ENCODE measurements at places on chromosomes 3 and 15.

DNA sequence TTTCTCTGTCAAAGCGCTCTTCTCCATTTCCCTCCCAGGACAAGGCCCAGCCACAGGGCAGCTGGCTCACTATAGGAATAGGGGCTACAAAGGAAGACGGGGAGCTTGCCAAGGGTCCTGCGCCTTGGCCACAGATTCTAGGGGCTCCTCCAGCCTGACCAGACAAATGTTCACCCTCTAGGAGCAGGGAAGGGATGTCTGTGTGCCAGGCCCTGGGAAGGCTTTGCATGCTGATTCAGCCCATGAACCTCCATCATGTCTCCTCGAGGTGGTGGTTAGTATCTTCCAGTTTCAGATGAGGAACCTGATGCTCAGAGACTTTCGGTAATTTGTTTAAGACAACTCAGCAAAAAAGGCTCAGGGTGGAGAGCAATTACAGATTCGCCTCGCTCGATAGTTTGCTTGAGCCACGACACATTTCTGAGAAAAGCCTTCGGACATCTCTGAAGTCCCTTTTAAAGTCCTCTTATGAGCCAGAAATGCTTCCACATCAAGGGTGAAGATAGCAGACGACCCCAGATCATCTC is 110.0 kb downstream of the XXYLT1 start:
- no peak for DNase-seq

DNA sequence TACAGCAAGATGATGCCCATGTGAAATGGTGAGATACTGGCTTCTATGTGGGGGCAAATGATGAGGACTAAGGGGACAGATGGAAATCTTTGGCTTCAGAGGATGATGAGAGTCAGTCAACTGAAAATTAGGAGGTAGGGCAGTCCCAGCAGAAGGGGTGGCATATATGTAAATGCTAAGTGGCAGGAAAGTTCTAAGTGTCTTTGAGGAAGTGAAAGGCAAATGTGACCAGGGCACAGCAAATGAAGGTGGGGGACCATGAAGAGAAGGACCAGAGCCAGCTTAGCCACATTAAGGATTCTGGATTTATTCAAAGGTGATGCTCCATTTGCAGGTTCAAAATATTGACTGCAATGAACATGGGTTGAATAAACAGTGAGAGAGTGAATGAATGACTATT is 29.2 kb upstream of the LIMD1 start:
- DNase-seq = no peak

- peak; percentile 84 for DNase-seq
Observed at GRCh38 chr3:133531981-133532380, 41.5 kb upstream of the CDV3 start.

DNA sequence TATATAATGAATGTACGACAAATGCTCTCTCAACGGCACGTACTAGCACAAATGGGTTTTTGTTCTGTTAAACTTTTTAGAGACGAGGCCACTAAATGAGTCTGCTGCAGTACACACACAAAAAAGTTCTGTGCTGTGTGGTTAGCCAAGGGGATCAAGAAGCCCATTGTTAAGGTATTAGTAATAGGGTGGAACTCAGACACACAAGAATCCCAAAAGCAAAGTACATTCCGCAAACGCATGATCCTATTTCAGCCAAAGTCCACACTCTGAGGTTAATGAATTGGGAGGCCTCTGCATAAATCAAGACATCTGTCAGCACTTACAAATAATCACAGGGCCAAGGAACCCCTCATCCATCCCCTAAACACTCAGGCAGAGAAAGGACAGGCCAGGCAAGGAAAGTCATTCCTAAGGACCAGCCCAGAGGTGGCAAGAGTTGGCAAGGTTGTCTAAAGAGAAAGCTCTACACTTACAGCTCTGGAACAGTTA is 12.1 kb downstream of the OSBPL10 start:
- DNase-seq = peak; percentile 97

DNA sequence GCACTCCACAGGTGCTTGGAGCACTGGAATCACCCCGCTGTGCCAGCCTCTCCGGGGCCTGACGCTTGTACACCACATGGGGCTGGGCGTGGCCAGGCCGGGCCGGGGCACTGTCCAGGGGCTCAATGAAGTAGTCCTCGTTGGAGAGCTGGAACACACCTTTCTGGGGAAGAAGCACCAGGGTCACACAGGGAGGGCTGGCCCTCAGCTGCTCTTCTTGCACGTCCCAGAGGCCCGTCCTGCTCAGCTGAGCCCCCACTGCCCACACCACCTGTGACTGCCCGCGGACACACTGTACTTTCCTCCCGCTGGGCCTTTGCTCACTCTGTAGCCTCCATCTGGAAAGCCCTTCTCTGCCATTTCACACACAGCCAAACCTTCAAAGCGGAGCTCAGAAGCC is 13.3 kb downstream of the ADAMTS7 start:
- no peak for DNase-seq

DNA sequence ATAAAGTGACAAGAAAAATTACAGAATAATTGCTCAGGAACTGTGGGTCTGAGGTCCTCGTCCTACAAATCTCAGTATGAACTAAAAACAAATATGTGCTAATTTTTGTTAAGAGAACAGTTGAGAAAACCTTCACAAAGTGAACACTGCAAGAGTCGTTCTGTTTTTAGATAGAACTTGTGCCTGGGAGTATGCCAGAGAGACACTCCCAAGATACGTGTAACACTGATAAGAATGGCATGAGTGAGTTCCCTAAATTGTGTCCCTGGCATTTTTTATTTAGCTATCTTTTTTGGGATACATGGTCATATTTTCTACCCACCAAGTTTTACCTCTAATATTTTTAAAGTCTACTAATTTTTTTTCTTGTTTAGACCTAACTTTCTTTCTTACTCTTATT is 860.0 kb upstream of the NR2F2 start:
- peak; percentile 58 for DNase-seq

GRCh38 chr3:188595890-188596376 is 442.0 kb downstream of the LPP start:
- DNase-seq = peak; percentile 67

DNA sequence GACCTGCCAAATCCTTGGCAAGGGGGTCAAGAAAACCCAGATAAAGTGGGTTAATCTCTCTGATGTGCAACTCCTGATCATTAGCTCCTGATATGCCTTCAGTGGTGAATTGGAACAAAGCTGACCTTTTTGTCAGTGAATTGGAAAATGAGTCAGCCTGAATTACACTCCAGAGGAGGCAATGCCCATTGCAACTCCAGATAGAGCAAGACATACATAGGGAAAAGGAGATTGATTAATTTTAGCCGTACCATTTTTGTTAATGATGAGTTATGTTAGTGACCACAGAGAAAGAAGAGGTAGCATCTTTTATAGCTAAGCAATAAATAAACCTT is 195.2 kb upstream of the CADPS start:
- no peak for DNase-seq

GRCh38 chr3:52188556-52188955 is 9.4 kb upstream of the ALAS1 start:
- no peak for DNase-seq

GRCh38 chr3:89533275-89533674 is 425.9 kb downstream of the EPHA3 start:
- DNase-seq = no peak

DNA sequence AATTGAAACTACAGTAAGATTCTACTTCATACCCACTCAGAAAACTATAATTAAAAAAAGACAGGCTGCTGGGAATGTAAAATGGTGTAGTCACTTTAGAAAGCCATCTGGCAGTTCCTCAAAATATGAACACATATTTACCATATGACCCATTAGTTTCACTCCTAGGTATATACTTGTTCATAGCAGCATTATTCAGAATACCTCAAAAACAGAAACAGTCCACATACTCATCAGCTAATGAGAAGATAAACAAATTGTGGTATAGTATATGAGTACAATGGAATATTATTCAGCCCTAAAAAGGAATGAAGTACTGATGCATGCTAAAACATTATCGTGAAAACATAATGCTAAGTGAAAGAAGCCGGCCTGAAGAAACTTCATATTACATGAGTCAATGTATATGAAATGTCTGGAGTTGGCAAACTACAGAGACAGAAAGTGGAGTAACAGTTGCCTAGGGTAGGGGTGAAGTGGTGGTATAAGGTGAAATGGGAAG is 23.8 kb downstream of the WDR53 start:
- no peak for DNase-seq

DNA sequence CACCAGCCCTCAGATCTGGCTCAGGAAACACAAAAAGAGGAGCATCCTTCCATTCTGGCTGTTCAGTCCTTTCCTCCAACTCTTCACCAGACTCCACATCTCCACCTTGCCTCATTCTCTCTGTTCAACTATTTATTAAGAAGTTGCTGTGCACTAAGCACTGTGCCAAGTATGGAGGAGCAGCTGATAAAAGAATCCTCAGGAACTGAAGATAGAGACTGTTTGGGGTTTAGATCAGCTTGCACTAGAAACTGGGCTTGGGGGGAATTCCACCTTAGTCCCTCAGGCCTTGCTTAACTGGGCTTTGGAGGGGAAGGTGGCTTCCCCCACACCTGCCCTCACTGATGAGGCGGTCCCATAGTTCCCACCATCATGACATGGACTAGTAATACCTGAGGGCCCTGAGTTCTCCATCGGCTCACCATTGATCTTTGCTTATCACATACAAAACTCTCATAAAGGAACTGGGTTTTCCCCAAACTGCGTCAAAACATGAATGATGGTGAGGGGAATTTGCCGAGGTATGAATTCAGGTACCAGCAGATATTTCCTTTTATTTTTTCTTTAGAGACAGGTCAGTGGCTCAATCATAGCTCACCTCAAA is 1.7 kb upstream of the CCR8 start:
- no peak for DNase-seq

DNA sequence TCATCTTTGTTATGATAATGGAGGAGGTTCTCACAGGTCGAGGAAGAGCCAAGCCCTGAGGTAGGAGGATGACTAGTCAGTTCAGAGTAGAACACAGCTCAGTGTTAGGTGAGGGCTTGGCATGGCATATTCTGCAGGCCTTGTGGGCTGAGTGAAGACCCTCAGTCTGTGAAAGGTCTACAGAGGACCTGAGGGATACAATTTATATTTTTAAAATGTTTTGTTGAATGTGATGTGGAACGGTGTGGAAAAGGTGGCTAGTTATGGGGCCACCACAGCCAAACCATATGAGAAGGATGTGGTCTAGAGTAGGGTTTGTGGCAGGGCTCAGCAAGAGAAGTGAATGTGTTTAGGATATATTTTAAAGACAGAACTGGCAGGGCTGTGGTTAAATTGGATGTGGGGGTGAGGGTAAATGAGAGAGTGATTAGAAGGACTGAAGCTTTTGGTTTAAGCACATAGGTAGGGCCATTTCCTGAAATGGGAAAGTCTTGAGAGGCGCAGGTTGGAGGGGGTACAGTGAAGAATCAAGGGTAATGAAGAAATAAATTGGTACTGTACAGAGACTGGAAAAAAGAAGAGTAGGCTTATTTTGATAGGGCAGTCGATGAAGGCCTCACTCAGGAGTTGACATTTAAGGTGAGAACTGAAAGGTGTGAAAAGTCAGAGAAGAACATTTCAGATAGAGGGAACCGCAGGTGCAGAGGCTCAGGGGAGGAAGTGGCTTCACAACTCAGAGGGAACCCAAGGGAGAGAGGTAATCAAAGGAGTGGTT is 60.5 kb downstream of the SPTSSB start:
- DNase-seq = no peak

DNA sequence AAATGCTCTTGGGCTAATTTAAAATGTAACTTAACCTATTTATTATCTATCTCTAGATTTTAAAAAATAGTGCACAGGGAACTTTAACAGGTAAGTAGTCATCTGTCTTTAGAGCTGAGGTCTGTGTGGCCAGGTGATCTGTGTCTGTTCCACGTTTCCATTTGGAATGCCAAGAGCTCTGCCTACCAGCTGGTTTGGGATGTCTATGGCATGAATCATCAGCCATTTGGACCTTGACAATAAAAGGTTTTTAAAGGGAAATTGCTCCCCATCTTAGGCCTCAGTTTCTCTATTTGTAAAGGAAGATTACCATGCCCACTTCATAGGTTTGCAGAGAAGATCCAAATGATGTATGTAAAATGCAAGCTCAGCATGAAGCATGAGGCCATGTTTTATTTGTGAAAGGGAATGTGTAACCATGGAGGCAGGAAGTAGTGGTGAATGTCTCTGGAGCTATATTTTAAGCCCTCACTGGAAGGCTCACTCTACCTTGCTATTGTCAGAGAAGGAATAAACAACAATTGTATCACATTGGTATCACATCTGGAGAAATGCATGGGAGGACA is 548.1 kb upstream of the LMCD1 start:
- no peak for DNase-seq

GRCh38 chr15:83322061-83322460 is 37.6 kb upstream of the BNC1 start:
- no peak for DNase-seq

- DNase-seq = no peak
Observed at GRCh38 chr15:60544581-60545264, 65.8 kb upstream of the ICE2 start.

GRCh38 chr3:47406762-47407149 is 25.9 kb downstream of the PTPN23 start:
- no peak for DNase-seq
